ENCODE measurements at places on chromosomes 4 and X. TPM values are rescaled to one million over a fixed set of nuclear protein-coding genes. Genes with fewer than 3 reads are reported as not detected.

GRCh38 chr4:95867919-95868318 is 28.0 kb downstream of the PDHA2 start:
- peak; percentile 39 for DNase-seq

GRCh38 chr4:158823461-158823873 is 54.6 kb downstream of the FNIP2 start:
- DNase-seq: peak; percentile 58

GRCh38 chr4:36010397-36010929 is 233.9 kb downstream of the ARAP2 start:
- DNase-seq: no peak

GRCh38 chrX:41082783-41083182 is 2.5 kb upstream of the USP9X start:
- DNase-seq: no peak

DNA sequence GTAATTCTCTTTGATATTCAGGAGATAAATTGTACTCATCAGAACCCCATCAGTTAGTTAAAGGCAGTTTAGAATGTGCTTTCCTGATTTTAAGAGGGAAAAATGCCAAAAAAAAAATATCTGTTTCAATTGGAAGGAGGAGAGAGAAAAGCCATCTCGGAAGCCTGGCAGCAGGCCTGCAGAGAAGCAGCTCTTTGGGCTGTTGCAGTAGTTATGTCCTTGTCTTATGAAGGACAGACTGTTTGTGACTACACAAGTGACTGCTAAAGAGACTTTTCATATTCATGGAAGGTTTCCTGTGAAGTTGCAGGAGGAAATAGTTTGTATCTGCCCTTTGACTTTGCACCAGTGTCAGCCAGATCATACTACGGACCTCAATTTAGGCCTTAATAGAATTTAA is 88.8 kb downstream of the DCLK2 start:
- no peak for DNase-seq

The FAM47C gene
- total RNA-seq: not detected

The PPEF1 gene
- total RNA-seq: 0.13 TPM

DNA sequence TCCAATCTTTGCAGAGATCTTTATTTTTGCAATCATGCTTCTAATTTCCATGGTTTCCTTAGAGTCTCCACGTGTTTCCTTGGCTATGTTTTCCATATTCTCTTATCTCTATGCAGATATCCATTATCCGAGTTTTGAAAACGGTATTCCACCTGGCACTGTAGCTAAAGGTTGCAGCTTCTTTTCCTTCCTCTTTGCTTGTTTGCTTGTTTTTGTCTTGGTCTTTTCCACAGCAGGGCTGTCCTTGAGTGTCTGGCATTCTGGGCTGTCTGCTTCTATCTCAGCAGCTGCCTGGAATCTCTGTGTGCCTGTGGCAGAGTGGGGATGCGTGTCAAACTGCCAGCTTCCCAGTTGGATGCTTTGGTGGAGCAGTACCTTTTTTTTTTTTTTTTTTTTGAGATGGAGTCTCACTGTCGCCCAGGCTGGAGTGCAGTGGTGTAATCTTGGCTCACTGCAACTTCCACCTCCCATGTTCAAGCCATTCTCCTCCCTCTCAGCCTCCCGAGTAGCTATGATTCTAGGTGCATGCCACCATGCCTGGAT is 46.9 kb downstream of the WFS1 start:
- DNase-seq: no peak

The GIMD1 gene
- not detected for total RNA-seq

The FGD1 gene
- 1.7 TPM for total RNA-seq

- no peak for DNase-seq
Observed at GRCh38 chr4:53480909-53481308, 103.5 kb downstream of the FIP1L1 start.

DNA sequence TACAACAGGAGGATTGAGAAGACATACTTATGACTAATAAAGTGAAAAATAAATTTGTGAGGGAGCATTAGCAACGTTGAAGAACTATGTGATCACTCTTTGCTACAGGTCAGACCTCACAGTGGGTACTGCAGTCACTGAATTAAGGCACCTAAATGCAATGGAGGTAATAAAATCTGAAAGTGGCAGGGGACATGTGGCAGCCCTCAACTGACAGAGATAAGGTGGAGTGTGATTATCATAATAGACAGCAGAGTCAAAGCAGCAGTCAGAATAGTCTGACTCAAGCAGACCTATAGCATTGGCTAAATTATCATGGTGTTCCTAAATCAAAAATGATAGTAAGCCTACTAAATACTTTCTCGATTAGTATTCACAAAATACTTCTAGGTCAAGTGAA is 1220.5 kb downstream of the PCDH18 start:
- no peak for DNase-seq

DNA sequence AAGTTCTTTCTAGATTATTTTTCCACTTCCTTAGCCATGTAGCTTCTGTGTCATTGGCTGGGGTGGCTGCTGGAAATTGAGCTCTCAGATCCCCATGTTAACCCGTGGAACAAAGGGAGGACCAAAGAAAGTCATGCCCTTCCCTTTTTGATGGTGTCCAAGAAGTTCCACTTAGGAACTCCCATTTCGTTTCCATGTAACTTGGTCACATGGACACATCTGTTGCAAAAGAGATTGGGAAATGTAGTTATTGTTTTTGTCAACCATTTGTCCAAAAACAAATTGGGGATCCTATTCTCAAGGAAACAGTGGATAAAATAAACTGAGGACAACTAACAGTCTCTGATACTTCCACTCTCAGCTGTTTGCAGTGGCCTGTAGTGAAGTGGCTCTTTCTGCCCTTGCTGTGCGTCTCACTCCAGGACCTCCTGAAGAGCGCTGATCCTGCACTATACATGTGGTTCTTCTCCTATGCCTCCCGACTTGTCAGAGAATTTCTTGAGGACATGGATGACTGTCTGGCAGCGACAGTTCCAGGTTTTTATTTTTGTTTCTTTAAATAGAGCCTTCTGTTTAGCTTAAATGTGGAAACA is 125.3 kb upstream of the LNX1 start:
- DNase-seq: no peak

All from bronchial epithelial cell (primary cell).